ENCODE measurements at places on chromosomes 6 and 20.
A peak's percentile ranks its signal among the peaks of the same experiment; 100 is the strongest.

GRCh38 chr6:13767121-13767808 is 47.1 kb downstream of the MCUR1 start:
- peak; percentile 72 for DNase-seq

GRCh38 chr6:107161521-107161920 is 46.2 kb upstream of the BEND3 start:
- no peak for DNase-seq

GRCh38 chr6:48429610-48430009 is 318.6 kb upstream of the PTCHD4 start:
- DNase-seq, result no peak

DNA sequence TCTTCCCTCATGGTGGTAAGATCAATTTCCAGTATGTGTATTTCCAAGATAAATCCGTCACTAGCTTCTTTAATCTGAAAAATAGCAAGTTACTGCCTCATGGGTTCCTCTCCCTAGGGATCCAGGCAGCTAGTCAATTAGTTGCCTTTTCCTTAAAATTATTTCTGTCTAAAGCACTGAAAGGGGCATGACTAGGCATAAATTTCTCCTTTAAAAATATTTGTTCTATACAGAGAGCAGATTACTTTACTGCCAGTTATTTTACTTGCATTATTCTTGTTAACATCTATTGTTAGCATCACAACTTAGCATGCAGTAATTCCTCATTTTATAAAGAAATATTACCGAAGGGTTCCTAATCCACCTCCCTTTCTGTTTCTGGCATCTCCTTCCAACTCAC is 1.4 kb downstream of the MTCL3 start:
- DNase-seq, result no peak

- DNase-seq, result no peak
Observed at GRCh38 chr6:85677234-85677956, 34.7 kb upstream of the SYNCRIP start.

DNA sequence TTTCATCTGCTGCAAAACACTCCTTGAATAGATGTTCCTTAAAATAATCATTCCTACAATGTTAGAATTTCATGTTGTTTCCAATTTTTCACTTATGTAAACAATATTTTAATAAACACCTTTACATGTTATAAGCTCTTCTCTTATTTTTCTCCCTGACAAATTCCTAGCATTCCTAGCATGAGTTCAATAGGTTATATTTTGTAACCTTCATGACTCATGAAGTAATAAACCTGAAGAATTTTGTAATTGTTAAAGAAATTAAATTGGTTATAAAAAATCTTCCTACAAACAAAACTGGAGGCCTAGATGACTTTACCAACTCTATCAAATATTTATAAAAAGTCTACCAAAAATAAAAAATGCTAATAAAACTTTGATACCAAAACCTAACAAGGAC is 66.3 kb downstream of the NT5E start:
- no peak for DNase-seq

GRCh38 chr20:30601974-30602373 is 655.5 kb upstream of the DEFB115 start:
- DNase-seq, result no peak

- DNase-seq, result no peak
Observed at GRCh38 chr20:48716541-48716940, 111.3 kb downstream of the PREX1 start.

DNA sequence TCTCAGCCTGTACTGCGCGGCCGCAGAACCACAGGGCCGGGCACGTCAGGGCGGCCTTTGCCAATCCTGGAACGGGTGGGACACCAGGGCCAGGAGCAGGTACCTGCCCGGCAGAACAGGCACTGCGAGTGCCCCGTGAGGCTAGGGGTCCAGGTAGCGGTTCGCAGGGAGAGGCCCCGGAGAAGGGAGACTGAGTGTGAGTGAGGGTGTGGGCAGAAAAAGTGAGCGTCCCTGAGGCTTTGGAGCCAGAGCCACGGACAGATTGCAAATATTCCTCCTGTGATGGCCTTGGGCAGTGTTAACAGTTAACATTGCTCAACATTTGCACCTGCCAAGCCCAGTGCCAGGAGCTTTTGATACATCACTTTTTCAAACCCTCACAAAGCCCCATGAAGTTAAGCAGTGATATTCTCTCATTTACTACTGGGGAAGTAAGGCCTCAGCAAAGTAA is 491 bp downstream of the GNMT start:
- no peak for DNase-seq

GRCh38 chr6:24774696-24775519 is at the start of gene GMNN:
Gene GMNN (plus strand): TSS chr6:24774937. CDS start chr6:24777247, 2,310 bp downstream.
- peak; percentile 99 for DNase-seq

DNA sequence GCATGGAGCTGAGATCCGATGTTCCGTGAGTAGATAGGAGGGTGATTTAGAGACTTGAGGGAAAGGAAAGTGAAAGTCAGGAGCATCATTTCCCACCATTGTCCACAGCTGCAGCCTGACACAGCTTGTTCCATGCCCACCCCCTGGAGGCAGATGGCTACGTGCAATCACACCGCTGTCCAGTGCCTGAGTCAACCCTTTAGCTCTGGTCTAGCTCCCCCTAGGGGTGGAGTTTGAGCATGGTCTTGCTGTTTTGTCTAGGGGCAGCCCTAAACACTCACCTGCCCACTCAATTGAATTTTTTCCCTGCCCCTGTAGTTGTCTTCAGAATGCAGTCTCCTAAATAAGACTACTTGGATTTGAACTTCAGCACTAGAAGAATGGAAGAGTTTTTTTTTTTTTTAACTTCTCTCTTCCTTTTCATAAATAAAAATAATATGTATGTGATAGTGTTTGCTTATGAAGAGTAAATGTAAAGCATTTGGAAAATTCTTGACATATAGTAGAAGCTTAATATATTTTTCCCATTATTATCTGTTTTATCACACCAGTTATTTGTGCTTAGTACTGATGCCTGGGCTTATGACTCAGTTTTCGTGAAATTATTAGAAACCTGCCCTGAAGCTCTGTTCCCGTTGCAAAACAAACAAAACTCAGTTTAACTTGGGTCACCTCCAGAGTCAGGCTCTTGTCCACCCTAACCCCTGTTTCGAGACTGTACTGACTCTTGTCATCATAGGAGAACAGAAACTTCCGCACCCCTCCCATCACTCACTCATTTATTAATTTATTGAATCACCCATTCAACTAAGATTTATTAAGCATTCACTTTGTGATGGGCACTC is 814.8 kb downstream of the MAFB start:
- peak; percentile 66 for DNase-seq

- peak; percentile 12 for DNase-seq
Observed at GRCh38 chr6:30399390-30400058, 54.6 kb downstream of the RPP21 start.

- no peak for DNase-seq
Observed at GRCh38 chr6:116016846-116017545, 43.7 kb downstream of the FRK start.

DNA sequence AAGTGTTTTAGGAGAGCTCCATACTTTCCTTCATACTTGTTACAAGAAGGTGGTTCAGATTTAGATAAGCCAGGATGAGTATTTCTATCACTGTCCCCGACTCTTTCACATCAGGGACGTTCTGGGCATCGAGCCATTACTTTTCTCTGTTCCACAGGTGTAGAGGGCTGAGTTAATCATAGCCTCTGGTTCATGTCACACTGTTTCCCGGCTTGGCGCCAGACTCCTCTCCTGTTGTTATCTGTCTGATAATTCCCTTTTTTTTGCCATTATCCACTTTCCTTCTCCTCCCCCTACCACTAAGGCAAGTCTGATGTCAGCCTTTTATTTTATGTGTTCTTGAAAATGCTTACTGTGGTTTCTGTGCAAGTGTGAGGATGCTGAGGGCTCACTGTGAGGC is 593.4 kb downstream of the UTRN start:
- DNase-seq, result no peak

- no peak for DNase-seq
Observed at GRCh38 chr6:20876036-20876435, 341.8 kb downstream of the CDKAL1 start.

- DNase-seq, result no peak
Observed at GRCh38 chr6:166335378-166336302, 6.7 kb downstream of the SFT2D1 start.

GRCh38 chr6:158047127-158047518 is 65.5 kb downstream of the SYNJ2 start:
- DNase-seq, result peak; percentile 88

GRCh38 chr6:133179481-133179880 is 61.7 kb upstream of the EYA4 start:
- no peak for DNase-seq

DNA sequence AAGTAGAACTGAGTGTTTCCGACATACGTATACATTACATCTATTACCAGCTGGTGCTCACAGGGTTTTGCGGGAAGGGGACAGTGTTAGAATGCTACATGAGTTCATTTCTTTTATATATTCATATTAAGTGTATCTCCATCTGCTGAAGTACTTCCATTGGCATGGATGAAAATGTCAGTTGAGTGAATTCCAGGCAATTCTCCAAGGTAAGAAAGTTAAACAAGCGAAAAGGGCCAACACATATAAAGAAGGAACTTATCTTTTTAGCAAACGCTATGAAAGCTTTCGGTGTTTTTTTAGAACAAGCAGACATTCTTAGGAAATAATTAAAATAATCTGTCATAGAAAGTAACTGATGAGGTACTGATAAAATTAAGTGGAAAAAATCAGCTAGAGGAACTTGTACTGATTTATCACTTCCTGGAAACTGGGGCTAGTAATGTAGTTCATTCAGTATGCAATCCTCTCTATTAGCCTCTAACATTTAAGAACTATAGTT is 34.6 kb downstream of the RNF146 start:
- DNase-seq, result no peak

DNA sequence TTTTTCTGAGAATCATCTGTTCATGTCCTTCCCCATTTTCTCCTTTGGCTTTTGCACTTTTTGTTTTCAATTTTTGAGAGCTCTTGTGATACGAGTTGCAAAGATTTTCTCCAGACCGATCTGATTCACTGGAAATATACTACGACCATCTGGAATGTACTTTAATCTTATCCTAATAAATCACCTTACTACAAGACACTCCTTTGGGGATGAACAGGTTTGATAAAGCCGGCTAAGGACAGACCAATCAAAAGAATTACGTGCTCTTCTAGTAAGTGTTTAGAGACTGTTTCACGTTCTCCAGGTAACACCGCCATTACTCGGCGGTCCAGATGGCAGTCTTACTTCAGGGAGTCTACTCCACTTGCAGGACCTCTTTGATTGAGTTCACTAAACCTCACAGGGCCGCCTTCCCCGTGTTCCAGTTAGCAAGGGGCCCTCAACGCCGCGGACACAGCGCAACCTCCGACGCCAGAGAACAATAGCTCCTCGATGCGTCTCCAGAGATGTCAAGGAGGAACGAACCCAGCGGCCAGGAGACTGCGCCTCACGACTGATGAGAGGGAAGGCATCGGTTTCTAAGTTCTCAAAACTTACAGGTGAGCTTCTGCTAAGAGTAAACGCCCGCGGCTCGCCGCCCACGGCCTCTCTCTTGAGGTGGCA is 920 bp upstream of the WTAP start:
- no peak for DNase-seq

DNA sequence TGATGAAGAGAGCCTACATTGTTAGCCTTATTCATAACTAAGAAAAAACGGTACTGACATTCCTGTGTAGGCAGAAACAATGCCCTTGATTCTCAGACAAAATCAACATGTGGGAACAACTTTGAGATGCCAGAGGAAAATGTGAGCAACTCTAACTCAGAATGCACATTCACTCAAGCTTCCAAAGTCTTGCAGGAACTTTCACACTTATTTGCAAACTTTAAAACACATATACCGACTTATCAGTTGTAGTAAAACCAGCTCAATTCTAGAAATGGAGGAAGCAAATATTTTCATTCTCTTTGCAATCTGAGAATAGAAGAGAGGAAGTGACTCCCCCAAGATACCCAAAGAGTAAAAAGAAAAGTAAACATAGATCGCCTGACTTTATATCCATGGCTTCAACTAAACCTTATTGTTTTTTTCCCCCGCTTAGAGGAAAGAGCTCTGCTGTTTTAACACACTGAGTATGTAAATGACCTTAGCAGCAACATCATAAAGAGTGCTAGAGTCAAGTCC is 117.6 kb downstream of the EPB41L2 start:
- DNase-seq, result no peak

All from activated CD8-positive, alpha-beta T cell treated with anti-CD3 and anti-CD28 coated beads for 36 hours (primary cell).